ENCODE measurements at places on chromosomes 3 and 15.

- no peak for DNase-seq
Measured at GRCh38 chr3:188077160-188077799, 76.7 kb upstream of the LPP start.

DNA sequence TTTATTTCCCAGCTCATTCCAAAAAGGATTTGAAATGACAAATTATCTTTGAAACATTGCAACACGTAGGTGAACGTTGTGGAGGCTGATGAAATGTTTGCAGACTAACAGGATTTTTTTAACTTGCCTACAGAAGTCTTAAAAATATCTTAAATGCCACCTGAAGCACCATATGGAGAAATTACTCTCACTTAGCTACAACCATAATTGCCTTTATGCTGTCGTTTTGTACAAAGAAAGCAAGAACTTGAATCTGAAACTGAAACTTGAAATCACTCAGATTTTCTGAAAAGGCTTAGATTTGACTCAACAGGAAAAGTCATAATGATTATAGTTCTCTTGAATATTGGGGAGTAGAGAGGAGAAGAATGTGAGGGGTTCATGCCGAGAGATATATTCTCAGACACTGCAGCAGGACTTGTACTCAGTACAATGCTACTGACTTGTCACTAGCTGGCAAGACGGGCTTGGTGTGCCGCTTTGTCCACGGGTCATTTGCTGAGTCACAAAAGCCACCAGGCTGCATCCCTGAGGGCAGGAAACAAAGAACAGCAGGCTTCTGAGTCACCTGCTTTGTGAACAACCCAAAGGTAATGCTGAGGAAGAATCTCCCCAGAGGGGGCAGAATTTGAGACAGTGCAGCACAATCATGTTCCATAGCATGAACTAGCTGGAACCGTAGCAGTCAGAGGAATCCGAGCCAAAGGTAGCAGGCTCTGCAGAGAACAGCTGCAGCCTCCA, 7.1 kb upstream of the FMN1 start:
- peak; percentile 30 for DNase-seq

DNA sequence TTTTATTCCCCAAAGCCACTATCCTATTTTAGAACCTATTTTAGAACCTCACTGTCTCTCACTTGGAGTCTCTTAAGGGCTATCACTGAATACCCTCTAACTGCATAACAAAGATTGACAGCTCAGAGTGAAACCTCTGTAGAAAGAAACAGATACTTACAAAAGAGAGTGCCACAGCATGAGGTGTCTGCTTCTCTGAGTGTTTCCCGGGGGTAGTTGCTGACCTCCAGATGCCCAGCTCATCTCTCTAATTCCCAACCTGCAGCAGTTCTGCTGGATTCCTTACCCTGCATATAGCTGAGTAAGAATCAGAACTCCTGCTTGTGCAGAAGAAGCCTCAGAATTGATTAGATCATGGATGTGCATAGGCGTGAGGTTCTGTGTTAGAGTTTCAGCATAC, 34.5 kb downstream of the P3H2 start:
- DNase-seq: no peak

DNA sequence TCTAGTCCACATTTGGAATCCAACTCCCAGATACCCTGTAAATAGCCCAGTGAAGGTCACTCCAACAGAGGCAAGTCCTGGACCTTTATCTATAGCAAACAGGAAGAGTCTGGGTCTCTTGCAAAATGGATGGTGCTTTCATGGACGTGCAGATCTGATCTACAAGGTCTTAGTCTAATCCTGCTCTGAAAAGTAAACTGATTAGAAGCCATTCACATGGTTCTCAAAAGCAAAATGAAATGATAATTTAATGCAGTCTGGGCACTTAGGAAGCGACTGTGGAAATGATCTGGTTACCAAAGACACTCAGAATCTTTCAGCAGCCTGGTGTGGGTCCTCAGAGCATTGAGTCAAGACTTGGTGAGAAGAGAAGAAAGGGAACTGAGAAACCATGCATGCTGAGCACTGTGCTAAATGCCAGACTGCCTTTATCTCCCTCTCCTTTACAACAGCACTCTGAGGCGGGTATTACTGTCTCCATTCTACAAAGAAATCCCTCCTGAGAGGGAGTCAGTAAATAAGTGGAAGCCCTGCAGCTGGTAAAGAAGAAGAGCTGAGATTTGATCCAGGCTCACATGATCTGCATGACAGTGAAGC, 29.0 kb downstream of the AQP9 start:
- no peak for DNase-seq
